ENCODE measurements at places on chromosomes 12 and 14.

GRCh38 chr12:99284161-99284560 is 363.4 kb upstream of the GARIN6 start:
- DNase-seq = no peak

DNA sequence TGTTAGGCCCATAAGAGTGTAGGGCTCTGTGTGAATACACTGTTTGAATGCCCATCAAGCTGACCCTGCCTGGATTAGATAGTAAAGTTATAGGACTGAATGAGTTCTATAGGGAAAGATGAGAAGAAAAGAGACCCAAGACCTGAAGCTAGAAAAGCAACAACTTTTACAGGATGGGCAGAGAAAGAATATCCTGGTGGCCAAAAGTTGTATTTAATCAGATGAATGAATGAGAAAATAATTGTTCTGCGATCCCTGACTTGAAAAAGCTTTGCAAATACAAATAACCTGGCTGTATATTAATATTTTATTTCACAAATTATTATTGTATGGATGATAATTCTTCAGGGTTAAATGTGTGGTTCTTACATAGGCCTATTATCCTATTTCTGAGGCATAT is 2.8 kb upstream of the ANO6 start:
- DNase-seq = no peak

DNA sequence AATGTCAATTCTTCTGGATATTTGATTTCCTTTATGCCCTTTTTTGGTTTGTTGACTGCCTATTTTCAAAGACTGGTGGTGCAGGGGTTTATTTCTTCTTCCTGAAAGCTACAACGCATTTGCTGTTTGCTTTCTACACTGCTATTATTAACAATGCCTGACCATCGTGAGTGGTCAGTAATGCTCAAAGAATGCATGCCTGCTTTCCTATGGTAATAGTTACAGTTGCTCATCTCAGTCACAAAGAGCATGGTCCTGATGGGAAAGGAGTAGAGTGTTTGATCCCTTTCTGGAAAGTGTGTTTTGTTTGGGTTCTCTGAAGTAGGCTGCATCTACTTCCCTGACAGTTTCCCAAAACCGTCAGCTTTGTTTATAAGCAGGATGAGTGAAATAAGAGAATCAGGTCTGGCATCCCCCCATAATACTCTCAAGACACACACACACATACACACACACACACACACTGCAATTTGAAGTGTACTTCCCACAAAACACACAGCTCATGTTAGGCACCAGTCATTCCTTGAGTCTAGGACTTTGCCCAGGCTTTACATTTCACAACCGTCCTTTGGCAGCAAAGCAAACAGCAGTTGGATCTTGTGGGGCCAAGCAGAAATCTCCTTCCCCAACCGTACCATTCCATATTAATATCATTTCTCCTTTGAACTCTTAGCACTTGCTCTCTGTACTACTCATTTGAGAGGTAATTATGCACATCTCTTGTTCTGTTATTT is 56.6 kb downstream of the SUDS3 start:
- DNase-seq = no peak

DNA sequence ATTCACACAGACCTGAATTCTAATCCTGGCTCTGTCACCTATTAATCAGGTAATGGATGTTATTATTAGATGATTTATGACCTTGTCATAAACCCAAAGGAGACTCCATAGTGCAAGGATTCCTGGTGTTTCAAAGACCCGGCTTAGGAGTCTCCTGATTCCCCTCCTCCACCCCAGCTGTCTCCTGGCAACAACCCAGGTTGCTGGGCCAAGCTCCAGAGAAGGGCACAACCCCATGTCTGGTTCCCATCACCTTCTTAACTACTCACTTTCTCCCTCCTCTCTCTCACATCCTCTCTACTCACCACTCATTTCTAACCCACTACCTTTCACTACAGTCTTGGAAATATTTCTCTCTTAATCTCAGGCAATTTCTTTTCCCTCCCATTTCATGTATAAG is 41.6 kb downstream of the RHOJ start:
- DNase-seq = no peak

GRCh38 chr12:68559984-68560850 is 50.5 kb upstream of the RAP1B start:
- no peak for DNase-seq

Data from hematopoietic multipotent progenitor cell treated with erythropoietin and hydrocortisone succinate and interleukin-3 and kit ligand, for 17 days (in vitro differentiated cells).